ENCODE measurements at places on chromosomes 4 and X.

DNA sequence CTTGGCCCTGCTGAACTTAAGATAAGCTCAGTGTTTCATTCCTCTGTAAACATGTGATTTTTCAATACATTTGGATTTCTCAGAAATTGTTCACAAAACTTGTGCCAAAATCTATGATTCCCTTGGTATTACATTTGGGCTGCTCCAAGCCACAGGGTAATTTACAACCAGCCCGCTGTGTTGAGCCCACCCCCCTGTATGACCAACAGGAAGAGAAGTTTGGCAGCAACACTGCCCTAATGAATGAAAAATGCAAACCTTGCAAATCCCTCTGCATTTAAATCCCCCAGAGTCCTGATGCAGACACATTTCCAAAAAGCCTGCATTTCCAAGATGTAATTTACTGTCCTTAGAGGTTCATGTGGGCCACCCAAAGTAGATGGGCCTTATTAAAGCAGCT lies 34.1 kb upstream of the GAB1 start:
- DNase-seq: no peak

- DNase-seq: no peak
Measured at GRCh38 chrX:102627640-102628039, 23.6 kb upstream of the GPRASP1 start.

DNA sequence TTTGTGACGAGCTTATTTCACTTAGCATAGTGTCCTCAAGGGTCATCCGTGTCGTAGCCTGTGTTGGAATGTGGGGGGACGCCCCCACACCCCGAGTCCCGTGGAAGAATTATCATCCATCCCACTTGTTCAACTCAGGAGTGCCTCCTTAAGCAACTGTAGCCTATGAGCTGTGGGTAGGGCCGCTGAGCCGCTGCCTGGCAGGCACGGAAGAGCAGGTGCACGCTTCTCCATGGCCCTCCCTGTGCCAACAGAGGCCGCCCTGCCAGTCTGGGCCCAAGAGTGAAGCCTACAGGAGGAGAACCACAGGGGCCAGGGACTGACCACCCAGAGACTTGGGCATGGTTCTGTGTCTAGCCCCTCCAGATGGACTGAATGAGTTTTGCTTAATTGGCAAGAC lies 2.3 kb upstream of the RGS12 start:
- no peak for DNase-seq

- peak; percentile 28 for DNase-seq
Measured at GRCh38 chr4:48341776-48342605, 662 bp downstream of the SLAIN2 start.

- no peak for DNase-seq
Measured at GRCh38 chr4:163976588-163976987, 482.1 kb downstream of the TMA16 start.

DNA sequence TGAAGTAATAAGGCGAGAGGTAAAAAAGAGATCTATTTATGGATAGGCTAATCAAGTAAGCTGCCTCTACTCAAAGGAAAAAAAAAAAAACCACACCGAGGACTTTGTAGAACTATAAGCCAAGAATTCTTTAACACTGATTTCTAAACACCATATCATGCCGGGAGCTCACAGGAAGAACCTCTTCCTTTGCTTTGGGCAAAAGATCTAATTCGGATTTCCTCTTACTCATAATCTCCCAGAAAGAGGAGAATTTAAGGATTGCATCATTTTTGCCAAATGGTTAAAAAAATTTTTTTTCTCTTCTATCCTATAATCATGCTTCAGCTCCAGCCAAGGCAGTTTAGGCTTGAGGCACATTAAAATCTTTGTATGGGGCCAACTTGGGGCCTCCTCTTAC lies 95.5 kb downstream of the ZNF827 start:
- DNase-seq: no peak

Measured in HuH-7 (cell line).